Panc1 (cell line): ENCODE measurements at places on chromosomes 16 and 17. TPM values are rescaled to one million over a fixed set of nuclear protein-coding genes. Genes with fewer than 3 reads are reported as not detected.
A peak's percentile ranks its signal among the peaks of the same experiment; 100 is the strongest.

FOXJ1 gene
- 0.28 TPM for total RNA-seq

TBC1D3E gene
- not detected for total RNA-seq

SCGB1C2 gene
- not detected for total RNA-seq

DNA sequence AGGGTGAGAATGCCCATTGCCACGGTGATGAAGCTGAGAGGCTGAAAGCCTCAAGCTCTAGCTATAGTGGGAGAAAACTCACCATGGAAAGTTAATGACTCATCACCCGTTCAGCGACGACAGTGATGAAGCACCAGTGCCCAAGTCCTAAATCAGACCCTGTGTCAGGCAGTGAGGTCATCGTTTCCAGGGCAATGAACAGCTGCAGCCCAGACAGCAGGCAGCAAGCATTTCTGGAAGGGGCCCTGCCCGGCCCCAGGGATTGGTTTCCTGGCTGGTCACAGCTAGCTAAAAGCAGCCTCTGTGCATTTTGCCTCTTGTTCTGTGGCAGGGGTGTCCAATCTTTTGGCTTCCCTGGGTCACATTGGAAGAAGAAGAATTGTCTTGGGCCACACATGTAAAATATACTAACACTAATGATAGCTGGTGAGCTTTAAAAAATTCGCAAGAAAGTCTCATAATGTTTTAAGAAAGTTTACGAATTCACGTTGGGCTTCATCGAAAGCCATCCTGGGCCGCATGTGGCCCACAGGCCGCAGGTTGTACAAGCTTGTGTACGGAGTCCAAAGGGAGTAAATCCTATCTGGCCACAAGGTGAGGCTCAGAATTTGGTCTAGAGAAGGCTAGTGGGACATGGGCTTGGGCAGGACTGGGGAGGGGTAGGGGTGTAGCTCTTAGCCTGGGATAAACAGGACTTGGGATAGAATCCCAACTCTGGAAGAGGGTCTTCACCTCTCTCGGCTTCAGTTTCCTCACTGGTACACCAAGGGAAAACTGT is 40.6 kb downstream of the MIS12 start:
- DNase-seq, result peak; percentile 84

WIPI1 gene
- 19.8 TPM for total RNA-seq
